ENCODE measurements at places on chromosomes 1 and 21.

DNA sequence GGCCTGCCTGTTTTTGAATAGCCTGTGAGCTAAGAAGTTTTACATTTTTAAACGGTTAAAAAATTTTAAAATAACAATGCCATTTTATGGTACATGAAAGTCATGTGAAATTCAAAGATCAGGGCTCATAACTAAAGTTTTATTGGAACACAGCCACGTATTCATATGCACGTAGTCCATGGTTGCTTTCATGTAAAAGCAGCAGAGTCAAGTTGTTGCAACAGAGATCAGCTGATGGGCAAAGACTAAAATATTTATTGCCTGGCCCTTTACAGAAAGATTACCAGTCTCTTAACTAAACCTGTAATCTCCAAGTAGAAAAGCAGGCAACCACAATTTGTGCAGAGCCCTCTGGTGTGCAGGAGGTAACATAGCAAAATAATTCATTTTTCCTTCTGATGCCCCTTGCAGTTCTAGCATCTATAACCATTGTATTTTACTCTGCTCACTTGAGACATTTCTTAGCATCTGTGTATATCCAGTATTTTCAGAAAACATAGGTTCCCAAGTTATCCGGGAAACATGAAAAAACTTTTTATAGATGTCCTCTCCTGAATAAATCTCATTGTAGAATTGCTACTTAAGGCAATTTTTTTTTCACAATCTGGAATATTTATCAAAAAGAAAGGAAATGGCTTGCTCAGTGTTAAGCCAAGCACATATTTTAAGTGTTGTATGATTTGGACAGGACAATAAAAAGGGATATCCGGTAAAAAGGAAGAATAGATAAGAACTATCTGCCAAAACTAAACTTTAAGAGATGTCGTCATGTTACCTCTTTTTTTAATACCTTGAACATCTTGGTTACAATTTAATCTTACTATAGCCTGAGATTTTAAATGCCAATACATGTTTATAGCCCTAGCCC, 430.8 kb downstream of the PLPP3 start:
- DNase-seq = no peak

GRCh38 chr1:50430010-50430405, 6.8 kb upstream of the DMRTA2 start:
- DNase-seq = no peak

DNA sequence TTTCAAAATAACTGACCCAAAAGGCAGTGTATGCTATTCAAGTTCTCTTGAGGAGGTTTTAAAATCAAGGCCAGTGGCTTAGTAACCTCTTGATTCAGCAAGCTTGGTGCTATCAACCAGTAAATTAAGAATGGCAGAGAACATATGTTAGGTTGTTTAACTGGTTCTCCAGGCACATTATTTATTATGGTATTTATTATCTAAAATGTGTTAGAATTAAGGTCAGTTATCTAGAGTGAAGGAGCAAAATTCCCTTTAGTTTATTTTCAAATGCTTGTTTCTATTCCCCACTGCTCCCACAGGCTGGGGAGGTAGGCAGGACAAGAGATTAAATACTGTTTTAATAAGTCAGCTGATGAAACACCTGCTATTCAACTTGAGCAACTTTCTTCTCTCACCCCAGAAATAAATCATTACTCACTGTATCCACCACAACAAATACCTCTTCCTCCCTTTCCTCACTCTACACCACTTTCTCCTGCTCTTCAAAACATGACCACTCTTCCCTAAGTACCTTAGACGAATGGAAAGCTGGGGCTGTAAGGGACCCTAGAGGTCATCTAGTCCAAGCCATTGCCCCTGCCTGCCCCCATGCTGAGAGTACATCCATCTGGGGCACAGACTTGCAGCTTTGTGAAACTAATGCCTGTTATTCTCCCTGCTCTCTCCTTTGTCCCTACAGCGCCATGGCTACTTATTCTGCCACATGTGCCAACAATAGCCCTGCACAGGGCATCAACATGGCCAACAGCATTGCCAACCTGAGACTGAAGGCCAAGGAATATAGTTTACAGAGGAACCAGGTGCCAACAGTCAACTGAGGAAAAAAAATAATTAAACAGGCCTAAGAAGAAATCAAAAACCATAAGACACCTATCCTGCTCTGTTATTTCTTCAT, 71.7 kb downstream of the PRRX1 start:
- DNase-seq = no peak

DNA sequence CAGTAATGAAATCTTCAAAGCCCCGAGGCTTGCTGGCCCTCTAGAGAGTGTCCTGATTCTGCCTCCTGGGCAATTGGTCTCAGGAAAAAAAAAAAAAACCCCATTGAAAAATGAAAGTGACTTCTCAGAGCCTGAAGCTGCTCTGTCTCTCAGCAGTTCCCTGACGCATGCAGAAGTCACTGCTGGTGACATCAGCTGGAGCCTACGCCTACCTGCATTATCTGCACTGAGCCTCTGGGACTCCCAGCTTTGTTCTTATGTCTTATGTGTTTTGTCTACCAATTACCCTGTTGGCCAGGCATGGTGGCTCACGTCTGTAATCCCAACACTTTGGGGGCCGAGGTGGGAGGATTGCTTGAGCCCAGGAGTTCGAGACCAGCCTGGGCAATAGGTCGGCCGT, 10.1 kb upstream of the SLC25A33 start:
- DNase-seq = peak; percentile 10

DNA sequence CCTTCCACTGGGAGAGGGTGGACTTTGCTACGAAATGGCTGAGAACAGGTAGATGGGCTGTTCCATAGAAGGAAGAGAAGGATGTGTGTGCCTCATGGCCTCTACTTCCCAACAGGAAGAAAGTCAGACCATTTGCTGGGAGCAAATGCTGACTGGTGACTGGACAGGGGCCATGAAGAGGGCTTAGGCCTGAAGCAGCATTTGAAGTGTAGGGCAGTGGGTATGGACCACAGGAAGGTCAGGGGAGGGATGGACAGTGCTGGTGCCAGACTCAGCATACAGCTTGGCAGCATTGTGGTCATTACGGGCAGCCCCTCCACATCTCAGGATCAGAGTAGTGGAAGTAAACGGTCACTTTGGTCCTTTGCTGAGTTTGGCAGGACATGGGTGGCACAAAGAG, 275.7 kb downstream of the MATN1 start:
- DNase-seq = no peak

- no peak for DNase-seq
Measured at GRCh38 chr1:225818229-225818628, 8.3 kb downstream of the EPHX1 start.

GRCh38 chr1:228104526-228105269, 1.6 kb upstream of the C1orf35 start:
- DNase-seq = no peak

- DNase-seq = peak; percentile 30
Measured at GRCh38 chr1:117110774-117111173, 10.8 kb downstream of the TRIM45 start.

DNA sequence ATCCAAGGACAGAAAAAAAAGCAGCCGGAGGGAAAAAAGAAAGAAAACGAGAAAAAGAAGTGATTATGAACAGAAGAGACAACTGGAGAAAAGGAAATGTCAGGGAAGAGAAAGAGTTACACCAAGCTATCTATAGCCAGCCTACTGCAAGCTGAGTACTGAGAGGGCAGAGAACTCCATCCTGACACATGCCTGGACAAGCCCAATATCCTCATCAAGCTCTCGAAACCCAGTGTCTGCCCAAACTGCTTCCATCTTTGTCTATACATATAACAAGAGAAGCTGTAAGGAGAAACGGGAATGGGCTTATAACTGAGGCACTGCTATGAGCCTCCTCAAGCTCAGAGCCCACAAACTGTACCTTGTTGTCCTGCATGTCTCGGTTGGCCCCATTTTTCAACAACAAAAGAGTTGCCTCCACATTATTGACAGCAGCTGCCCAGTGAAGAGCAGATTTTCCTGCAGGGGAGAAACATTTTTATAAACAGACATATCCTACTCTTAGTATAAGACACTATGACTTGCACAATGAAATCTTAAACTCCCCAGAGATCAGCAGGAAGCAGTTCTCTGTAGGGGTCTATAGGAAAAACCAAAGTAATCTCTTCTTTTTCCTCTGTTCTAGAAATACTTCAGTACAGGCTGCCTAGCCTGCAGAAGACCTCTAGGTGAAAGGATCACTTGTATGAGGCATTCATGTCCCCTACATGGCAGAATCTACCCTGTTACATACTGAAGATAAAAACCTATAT, 21.2 kb upstream of the ADAM30 start:
- DNase-seq = no peak

GRCh38 chr1:230047114-230047865, 19.7 kb upstream of the GALNT2 start:
- DNase-seq = no peak
